ENCODE measurements at places on chromosomes 5 and 9.

DNA sequence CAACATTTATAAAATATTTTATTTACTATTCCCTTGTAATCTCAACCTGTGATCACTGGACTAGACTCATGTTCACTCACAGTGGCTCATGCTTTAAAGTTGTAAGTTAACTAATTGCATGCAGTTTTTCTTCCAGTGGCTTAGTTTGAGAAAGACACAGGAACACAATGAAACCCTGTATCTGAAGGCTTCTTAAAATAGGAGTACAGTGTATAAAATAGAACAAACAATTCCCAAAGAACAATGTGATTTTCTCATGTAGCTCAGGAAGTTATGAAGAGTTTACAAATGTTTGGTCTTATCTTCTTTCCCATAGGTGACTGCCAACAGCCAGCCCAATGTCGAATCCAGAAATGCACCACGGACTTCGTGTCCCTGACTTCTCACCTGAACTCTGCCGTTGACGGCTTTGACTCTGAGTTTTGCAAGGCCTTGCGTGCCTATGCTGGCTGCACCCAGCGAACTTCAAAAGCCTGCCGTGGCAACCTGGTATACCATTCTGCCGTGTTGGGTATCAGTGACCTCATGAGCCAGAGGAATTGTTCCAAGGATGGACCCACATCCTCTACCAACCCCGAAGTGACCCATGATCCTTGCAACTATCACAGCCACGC is 5.9 kb downstream of the RGMB start:
- DNase-seq = no peak

DNA sequence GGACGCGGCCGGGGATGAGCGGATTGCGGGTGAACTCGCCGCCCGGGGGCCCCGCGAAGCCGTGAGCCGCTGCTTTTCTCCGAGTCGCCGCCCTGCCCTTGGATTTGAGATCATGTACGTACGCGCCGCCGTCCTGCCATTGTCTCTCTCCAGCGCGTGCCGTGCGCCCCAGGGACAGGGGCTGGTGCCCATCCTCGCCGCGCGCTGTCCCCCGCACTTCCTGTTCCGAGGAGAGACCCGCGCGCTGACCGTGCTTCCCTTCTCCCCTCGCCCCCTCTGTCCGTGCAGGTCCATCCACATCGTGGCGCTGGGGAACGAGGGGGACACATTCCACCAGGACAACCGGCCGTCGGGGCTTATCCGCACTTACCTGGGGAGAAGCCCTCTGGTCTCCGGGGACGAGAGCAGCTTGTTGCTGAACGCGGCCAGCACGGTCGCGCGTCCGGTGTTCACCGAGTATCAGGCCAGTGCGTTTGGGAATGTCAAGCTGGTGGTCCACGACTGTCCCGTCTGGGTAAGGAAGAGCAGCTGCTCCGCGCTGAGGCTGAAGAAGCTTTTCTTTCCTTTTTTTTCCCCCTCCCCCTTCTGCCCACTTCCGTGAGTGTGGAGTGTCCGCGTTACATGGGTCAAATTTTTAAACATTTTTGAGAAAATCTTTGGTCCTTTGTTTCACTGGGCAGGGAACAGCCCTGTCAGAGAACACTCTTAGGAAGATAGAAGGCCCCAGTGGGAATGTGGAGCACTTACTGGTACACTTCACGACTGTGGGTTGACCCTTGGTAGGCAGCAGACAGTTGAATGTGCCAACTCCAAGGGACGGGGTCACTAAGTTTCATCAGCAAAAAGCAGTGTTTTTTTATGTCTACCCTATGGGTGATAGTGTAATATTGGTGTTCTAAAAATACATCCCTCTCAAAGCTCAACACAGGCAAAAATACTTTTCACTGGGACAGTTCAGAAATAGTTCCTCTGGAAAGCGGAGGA is 727 bp downstream of the RHOBTB3 start:
- DNase-seq = peak; percentile 73

GRCh38 chr5:169803077-169803981 is 166.3 kb downstream of the DOCK2 start:
- peak; percentile 88 for DNase-seq

DNA sequence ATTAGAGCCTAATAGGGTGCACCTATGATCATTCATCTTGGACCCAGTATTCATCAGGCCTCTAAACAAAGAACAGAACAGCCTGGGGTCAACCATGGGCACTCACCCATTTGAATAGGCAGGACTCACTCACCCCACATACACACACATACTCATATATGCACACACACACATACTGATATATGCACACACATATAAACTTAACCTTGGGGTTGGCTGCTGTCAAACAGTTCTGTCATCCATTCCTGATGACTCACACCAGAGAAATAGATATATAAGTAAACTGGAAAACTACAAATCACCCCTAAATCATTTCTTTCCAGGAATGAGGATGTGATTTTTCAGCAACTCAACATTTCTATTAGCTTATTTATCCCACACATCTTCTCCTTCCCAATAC is 51.3 kb downstream of the ARL15 start:
- DNase-seq = no peak

GRCh38 chr5:1038417-1039209 is 30.0 kb downstream of the NKD2 start:
- DNase-seq = no peak

DNA sequence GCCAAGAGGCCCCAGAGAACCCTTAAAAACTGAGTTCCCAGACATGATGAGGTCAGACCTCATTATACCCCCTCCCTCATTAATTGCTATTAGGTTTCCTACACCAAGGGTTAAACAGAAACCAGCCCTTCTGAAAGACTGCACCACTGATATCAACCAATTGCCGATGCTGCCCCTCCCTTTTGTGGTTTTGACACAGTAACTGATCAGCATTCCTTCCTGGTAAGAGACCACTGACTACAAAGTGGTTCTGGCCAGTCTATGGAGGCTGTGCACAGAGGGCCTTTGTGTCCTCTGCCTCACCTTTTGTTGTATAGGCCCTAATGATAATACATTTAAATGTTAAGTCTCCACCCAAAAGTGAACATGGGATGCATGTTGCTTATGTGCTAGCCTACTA is 201.5 kb downstream of the FRMD3 start:
- DNase-seq = peak; percentile 24

GRCh38 chr5:138370537-138370936 is 18.1 kb downstream of the KDM3B start:
- no peak for DNase-seq

- DNase-seq = no peak
These were observed 145.0 kb downstream of the ZNF462 start for GRCh38 chr9:107008011-107008410.

GRCh38 chr9:77877976-77878375 is 153.6 kb downstream of the GNAQ start:
- no peak for DNase-seq

- DNase-seq = peak; percentile 85
These were observed 1.0 kb downstream of the MATR3 start for GRCh38 chr5:139294374-139295165.

- no peak for DNase-seq
These were observed 22.6 kb upstream of the CEP72 start for GRCh38 chr5:589588-589987.

GRCh38 chr5:6730407-6730806 is 17.2 kb downstream of the TENT4A start:
- DNase-seq = no peak

- no peak for DNase-seq
These were observed 48.0 kb upstream of the C5orf58 start for GRCh38 chr5:170184737-170185136.

GRCh38 chr5:72955143-72955767 is 586 bp upstream of the FCHO2 start:
- peak; percentile 74 for DNase-seq

DNA sequence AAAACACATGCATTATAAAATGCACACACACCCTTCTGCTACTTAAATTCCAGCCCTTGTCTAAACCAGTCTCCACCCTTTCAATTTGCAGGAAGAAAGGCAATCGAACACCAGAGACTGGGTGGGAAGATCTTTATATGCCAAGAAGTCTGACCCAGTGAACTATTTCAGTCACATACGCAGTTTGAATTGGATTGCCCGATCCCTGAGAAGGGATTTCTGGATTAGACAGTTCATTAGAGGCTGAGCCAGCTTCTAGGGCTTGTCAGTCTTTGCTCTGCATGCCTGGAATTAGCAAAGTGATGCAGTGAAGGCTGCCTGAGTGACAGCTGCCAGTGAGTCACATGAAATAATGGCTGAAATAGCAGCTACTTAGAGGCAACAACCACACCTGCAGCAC is 159.9 kb downstream of the PPP2R2B start:
- no peak for DNase-seq

GRCh38 chr9:20001058-20001457 is 212.2 kb upstream of the SLC24A2 start:
- no peak for DNase-seq

GRCh38 chr5:148996270-148996669 is 66.6 kb downstream of the SH3TC2 start:
- DNase-seq = no peak

DNA sequence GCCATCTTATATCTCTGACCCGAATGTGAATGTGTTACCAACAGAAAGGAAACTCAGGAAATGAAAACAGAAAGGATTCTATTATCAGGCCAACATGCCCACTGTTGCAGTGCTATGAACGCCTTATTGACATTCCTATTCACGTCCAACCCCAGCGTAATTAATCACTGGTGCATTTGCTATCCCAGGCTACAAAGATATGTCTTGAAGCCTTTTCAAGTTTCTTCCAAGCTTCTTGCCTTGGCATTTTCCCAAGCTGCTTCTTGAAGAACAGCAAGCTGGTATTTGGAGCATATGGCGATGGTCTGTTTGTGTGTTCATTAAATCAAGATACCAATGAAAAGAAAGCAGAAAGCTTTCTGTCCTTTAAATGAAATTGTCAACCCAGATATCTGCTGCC is 579.2 kb upstream of the ZNF462 start:
- DNase-seq = no peak

DNA sequence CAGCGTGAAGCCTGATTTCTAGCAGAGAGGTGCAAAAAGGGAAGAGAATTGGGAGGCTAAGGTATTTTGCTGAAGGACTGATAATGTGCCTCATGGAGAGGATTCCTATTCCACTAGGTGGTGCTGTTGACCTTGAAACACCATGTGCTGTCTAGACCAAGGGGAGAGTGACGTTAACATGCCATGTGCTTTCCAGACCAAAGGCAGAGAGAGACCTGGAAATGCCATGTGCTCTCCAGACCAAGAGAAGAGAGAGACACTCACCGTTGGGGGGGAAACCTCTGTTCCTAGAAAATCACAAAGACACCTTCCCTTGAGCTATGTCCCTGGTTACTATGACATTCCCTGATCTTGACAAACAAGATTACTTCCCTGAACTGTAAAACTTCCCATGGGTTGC is 286.0 kb upstream of the TUSC1 start:
- DNase-seq = peak; percentile 95

DNA sequence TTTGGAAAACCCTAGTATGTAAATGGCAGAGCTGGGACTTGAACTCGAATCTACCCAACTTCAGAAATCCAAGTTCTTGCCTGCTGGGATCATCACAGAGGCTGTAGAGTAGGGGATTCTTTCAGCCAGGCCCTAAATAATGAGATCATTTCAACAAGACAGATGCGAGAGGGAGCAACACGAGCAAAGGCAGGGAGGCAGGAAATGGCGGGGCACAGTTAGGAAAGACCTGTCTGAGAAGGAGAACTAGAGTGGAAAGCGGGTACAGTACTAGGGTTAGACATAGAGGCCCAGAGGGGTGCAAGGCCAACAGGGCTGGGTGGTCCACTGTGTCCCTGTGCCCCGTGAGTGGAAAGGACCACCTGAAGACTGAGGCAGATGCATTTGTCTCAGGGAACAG is 46.1 kb downstream of the MVB12B start:
- DNase-seq = peak; percentile 60

DNA sequence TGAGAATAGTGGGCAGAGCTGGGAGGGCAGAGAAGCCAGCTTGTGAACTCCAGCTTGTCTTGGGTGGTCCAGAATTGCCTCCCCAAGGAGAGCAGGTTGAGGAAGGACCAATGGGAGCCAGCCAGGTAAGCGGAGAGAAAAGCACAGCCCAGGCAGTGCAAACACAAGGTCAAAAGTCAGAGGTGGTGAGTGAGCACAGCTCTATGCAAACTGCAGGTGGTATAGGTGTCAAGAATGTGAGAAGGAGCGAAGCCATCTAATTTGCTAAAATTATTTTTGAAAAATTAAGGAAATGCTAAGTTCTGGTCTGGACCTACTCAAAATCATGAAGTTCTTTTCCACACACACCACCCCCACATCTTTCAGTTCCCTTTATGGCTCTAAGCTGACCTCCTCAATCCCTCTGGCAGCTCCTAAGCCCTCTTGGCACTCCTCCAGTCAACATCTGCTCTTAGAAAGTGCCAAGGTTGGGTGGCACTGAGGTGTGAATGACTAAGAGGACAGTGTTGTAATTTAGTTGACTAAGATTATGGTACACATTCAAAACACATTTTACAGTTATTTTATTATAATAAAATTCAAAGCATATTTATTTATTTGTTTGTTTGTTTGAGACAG is 6.6 kb upstream of the OTULINL start:
- no peak for DNase-seq

DNA sequence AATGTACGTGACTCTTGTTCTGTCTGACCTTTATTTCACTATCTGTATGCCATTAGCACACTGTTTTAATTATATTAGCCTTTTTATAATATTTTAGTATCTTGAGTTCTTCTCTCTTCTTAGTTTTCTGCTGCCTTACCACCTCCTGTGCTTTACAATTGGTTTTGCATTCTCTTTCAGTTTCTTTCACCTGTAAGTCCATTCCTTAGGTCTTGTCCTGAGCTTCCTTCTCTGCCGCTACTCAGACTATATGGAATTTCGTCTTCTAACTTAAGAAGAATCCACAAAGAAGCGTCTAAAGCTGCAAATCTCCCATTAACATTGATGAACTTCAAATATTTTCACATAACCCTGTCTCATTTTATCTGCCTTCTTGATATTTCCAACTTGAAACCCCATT is 642.9 kb downstream of the MAT2B start:
- DNase-seq = peak; percentile 17

DNA sequence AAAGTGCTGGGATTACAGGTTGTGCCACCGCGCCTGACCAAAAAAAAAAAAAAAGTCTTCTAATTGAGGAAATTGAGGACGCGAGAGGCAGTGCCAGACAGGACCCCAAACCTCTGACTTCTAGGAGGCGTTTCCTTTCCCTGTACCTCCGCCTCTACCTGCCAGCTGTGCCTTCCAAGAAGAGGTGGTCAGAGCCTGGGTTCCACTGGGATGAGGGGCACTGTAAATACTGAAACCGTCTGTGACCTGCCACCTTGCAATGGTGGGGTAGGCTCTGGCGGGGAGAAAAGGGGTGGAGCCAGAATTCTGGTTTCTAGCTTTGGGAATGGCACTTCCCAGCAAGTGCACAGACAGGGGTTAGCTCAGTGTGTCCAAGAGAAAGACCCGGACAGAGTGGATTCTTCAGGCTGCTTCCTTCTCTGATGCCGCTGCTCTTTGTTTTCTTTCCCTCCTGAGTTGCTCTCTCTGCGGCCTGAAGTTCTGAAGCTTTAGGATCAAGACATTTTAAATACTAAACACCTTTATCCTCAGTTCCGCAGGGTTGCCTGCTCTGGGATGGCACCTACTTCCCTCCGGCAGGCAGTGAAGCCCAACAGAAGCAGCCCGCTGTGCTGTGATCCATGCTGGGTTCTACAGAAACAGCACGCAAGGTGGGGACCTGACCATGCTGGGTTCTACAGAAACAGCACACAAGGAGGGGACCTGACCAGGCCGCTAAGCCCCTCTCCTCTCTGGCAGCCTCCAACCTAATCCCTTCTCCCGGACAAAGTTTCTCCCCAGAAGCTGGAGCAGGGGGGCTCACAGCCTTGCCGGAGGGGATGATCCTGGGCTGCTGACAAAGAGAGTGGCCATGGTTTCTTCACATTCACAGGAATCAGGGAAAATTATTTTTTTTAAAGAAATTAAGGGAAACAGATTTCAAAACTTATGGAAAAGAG is 65.2 kb downstream of the OTULIN start:
- DNase-seq = no peak

All from mesendoderm (in vitro differentiated cells).